ENCODE measurements at places on chromosomes 2 and 18. TPM values are rescaled to one million over a fixed set of nuclear protein-coding genes. Genes with fewer than 3 reads are reported as not detected.

- H3K4me3 ChIP-seq, result no peak overlapping the region
- no peaks in the 10 kb centered on the region for H3K36me3 ChIP-seq
- no peak for DNase-seq
- peaks cover 2% of the 10 kb centered on the region for H3K4me1 ChIP-seq
- no peaks in the 10 kb centered on the region for H3K27me3 ChIP-seq
Measured at GRCh38 chr2:17184512-17184911, 333.7 kb downstream of the RAD51AP2 start.

GRCh38 chr2:128682266-128682665, 363.6 kb upstream of the HS6ST1 start:
- H3K36me3 ChIP-seq, result no peaks in the 10 kb centered on the region
- no peak overlapping the region for H3K4me3 ChIP-seq
- no peaks in the 10 kb centered on the region for H3K4me1 ChIP-seq
- no peaks in the 10 kb centered on the region for H3K27me3 ChIP-seq

- peaks cover 4% of the 10 kb centered on the region for H3K4me1 ChIP-seq
- no peak for DNase-seq
- peaks cover 44% of the 10 kb centered on the region for H3K36me3 ChIP-seq
- H3K27me3 ChIP-seq, result no peaks in the 10 kb centered on the region
- no peak overlapping the region for H3K4me3 ChIP-seq
Measured at GRCh38 chr2:30155202-30155601, 8.4 kb downstream of the YPEL5 start.

- no peak overlapping the region for H3K4me3 ChIP-seq
- H3K4me1 ChIP-seq, result peaks cover 6% of the 10 kb centered on the region
- H3K27ac ChIP-seq, result no peak overlapping the region
- H3K27me3 ChIP-seq, result no peaks in the 10 kb centered on the region
- no peak for DNase-seq
Measured at GRCh38 chr2:183222751-183223150, 98.5 kb downstream of the NUP35 start.

DNA sequence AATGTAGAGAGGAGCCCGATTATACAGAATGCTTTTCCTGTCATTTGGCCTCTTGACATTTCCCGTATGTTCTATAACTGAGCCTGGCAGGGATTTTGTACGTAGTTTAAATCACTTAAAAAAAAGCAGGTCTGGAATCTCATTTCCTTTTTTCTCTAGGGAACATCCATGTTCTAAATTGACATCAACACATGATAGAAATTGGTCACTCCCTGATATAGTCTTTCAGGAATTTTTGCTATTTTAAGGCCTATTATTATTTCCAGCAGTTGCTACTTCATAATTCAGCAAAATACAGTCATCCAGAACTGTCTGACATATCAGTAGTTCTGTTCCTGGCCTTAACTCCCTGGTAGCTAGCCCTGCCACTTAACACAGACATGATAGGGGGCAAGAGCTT, 565.7 kb upstream of the ZEB2 start:
- H3K27ac ChIP-seq, result peak overlapping the region; percentile 60
- peaks cover 7% of the 10 kb centered on the region for H3K4me1 ChIP-seq
- no peaks in the 10 kb centered on the region for H3K27me3 ChIP-seq
- DNase-seq, result peak; percentile 78

DNA sequence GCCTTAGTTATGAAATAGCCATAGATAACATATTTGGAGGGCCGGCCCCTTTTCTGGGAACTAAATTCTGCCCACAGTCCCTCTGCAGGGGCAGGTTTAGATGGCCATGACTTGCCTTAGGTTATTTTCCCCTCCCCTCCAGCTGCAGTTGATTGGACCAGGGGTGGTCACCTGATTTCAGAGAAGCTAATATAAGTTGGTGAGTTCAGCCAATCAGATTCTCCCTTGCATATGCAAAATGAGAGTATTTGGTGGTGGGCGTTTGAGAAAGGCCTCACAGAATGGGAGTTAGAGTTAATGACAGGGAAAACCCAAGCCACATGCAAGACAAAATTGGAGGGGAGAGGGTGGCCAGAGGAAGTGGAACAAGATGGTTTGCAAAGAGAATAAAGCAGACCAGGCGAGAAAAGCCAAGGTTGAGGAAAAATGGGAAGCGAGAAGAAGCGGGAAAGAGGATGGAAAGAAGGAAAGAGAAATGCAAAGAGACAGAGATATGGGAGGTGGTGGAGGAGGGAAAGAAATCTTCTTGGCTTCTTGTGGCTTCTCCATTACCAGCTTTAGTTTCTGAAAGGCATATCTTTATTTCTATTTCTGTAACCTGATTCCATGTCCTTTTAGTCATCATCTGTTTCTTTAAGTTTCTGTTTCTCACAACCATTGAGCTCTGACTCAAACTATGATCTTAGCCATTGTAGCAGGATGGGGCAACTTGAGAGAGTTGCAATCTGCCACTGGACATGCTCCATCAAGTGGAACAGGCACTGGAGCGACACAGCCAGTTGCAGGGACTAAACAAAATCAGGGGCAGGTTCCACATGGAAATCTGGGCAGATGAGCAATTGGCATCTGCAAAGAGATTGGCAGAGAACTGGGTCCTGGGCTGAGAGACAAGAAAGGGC, 108.1 kb upstream of the SIX3 start:
- H3K4me1 ChIP-seq, result no peaks in the 10 kb centered on the region
- H3K27ac ChIP-seq, result no peak overlapping the region
- no peaks in the 10 kb centered on the region for H3K36me3 ChIP-seq
- H3K4me3 ChIP-seq, result no peak overlapping the region

The SERPINB2 gene
- total RNA-seq, result 0.27 TPM

The AMER3 gene
- total RNA-seq, result 0.09 TPM

The UNC50 gene
- 36.5 TPM for total RNA-seq

The SERPINB4 gene
- total RNA-seq, result not detected

The GPR17 gene
- total RNA-seq, result 0.53 TPM
